Stimulated activated CD4-positive, alpha-beta T cell treated with anti-CD3 and anti-CD28 coated beads, Interleukin-12 subunit alpha, Interleukin-12 subunit beta, amount 100 ng/mL, for 4 hours (primary cell): ENCODE measurements at places on chromosomes 2 and 18.

DNA sequence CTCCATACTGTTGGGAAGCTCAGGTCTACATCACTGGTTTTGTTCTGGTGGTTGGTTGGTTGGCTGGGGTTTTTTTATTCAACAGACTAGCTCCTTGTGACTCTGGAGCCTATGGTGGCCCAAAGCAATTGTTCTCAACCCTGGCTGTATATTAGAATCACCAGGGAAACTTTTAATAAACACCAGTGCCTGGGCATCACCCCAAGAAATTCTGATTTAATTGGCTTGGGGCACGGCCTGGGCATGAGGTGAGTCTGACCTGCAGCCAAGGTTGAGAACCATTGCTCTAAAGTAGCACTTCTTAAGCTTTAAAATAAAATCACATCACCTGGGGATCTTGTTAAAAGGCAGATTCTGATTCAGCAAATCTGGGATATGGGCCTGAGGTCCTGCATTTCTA lies 184.1 kb downstream of the C1D start:
- DNase-seq, result no peak

DNA sequence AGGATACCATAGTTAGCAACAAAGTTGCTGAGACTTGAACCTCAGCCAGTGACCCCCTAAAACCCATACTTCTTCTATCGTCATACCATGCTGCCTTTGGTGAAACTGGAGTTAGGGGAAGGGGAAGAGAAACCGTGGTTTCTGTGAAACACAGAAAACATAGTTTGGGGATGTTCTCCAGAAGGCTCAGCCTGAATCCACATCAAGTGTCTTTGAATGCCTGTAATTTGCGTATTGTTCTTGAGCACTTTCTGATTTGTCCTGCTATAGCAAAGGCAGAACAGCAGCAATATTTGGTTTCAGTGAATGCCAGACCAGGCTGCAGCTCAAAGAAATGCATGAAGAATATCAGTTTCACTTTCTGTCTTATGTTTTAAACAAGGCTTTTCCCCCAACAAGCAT lies 258.7 kb downstream of the TTC32 start:
- DNase-seq, result no peak

GRCh38 chr2:227606476-227606875 lies 7.8 kb downstream of the SCYGR2 start:
- no peak for DNase-seq

- no peak for DNase-seq
Measured at GRCh38 chr2:161775971-161776370, 151.8 kb downstream of the SLC4A10 start.

GRCh38 chr2:141438536-141438935 lies 692.3 kb downstream of the LRP1B start:
- DNase-seq, result no peak

- DNase-seq, result no peak
Measured at GRCh38 chr2:241764275-241765241, 12.1 kb upstream of the GAL3ST2 start.

- no peak for DNase-seq
Measured at GRCh38 chr2:181812106-181812743, 79.3 kb upstream of the ITPRID2 start.
